ENCODE measurements at places on chromosomes 3 and 15.

DNA sequence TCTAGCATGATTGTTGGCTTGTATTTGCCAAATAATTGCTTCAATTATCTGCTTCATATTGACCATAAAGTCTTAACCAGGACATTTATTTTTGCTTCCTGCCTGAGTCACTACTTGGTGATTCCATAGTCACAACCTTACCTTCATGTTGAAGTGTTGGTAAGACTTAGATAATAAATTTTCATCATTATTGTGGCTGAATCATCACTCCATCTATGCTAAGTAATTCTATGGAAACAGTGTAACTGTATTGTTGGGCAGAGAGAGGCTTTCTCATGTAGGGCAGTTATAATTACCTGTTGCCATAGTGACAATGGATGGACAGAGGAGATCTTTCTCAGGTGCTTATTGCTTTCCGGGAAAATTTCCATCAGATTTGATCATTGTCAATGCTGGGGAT, 330.7 kb upstream of the LRRC3B start:
- no peak for DNase-seq
- no peaks in the 10 kb centered on the region for H3K36me3 ChIP-seq
- H3K4me1 ChIP-seq = no peaks in the 10 kb centered on the region
- no peak overlapping the region for H3K4me3 ChIP-seq
- H3K27ac ChIP-seq = no peak overlapping the region

DNA sequence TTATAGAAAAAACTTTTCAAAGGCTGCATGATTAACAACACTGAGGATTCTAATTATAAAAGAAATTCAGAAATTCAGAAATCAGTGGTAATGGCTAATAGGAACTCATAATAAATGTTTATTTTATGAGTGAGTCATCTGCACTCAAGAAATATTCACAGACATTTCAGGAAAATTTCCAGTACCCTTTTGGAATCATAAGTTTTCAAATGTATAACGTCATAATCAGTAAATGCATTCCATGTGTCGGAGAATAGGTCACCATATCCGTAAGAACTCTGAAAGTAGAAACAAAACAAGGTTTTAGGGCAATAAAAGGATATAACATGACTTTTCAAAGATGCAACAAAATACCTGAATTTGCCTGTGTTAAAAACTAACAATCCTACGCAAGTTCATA, 24.7 kb downstream of the EOGT start:
- DNase-seq = no peak
- H3K4me3 ChIP-seq = no peak overlapping the region
- H3K4me1 ChIP-seq = peaks cover 4% of the 10 kb centered on the region
- peaks cover 53% of the 10 kb centered on the region for H3K36me3 ChIP-seq
- no peaks in the 10 kb centered on the region for H3K27me3 ChIP-seq

GRCh38 chr15:27418726-27419125, 447.7 kb downstream of the GABRG3 start:
- H3K27ac ChIP-seq = no peak overlapping the region
- no peaks in the 10 kb centered on the region for H3K27me3 ChIP-seq
- no peak overlapping the region for H3K4me3 ChIP-seq
- H3K36me3 ChIP-seq = no peaks in the 10 kb centered on the region
- no peak for DNase-seq

DNA sequence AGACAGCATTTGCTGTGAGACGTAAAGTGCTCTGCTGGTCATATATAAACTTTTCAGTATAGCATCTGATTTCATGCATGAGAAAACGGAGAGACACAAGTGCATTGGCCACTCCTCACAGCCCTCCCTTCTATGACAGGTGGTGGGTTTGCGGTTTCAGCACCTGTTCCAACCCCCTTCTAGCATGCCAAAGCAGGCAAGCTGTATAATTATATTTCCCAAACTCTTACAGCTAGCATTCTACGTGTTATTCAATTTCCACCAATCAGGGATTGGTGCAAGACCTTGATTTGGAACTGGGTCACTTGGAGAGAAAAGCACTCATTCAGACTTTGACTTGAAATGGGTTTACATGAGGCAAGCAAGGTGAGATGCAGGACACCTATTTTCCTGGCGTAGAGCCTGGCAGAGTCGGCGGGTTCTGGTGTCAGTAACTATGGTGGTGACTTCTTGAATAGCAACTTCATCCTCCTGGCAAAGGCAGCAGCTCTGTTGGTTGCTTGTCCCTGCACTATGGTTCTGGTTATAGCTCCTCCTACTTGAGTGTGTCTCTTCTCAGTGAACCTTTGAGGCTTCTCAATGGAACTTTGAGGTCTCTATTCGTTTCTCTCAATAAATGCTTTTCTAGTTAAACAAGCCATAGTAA, 356.5 kb downstream of the TBL1XR1 start:
- peaks cover 3% of the 10 kb centered on the region for H3K27me3 ChIP-seq
- no peak overlapping the region for H3K4me3 ChIP-seq
- no peak for DNase-seq
- H3K36me3 ChIP-seq = no peaks in the 10 kb centered on the region
- H3K27ac ChIP-seq = no peak overlapping the region

DNA sequence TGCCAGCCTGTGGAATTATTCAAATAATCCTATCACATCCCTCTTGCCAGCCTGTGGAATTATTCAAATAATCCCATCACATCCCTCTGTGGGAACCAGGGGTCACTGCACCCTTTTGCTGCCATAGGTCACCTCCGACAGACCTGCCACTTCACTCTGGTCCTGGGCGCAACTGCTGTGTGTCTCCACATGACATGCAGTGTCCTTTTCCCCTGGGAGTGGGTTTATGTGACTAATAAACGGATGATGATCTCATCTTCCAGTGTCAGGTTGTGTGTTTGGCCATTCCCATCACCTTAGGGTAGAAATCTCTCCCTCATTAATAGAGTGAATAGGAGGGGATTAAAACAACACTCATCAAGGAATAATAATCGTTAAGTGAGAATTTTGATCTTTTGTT, 603.6 kb upstream of the NR2F2 start:
- no peaks in the 10 kb centered on the region for H3K27me3 ChIP-seq
- no peaks in the 10 kb centered on the region for H3K4me1 ChIP-seq
- DNase-seq = no peak

DNA sequence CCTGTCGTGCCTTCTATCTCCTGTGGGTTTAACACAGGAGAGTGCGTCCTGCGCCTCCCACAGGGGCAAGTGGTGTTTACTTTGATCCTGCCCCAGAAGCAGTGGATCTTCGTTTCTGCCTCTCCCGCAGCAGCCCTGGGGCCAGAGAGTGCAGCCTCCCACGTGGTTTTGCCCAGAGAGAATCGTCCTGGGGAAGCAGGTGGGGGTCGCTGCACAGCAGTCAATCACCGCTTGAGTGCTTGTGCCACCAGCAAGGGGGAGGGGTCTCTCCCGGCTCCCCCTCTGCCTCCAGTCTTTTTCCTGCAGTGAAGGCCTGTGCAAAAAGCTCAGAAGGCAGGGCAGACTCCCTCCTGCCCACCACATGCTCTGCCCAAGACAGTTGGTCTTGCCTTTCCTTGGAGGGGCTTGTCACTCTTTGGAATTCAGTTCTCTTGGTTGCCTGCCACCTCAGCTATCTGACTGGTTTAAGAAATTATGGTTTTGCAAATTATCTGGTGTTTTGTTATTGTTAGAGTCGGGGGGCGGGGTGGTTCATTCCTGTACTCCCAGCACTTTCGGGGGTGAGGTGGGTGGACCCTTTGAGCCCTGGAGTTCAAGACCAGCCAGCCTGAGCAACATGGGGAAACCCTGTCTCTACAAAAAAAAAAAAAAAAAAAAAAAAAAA, 26.9 kb downstream of the STOML1 start:
- H3K36me3 ChIP-seq = no peaks in the 10 kb centered on the region
- H3K4me1 ChIP-seq = peaks cover 38% of the 10 kb centered on the region
- peaks cover 7% of the 10 kb centered on the region for H3K27me3 ChIP-seq
- H3K4me3 ChIP-seq = peak overlapping the region; percentile 65
- no peak for DNase-seq

DNA sequence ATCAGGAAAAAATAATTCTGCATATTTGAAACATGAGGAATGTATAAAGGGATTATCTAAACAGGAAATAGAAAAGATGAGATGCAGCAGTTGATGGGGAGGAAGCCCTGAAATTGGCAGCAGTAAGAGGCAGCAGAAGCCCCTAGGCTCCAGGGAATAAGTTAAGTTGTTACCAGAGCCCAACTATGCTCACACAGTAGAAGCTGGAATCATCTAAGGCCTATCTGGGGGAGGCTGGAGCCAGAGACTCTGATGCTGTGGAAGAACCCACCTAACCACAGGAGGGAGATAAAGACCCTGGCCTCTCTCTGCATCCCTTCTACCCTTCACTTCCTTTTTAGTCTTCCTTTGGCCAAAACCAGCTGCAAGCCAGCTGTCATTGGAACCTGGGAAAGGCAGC, 519.7 kb downstream of the DIPK2A start:
- no peaks in the 10 kb centered on the region for H3K4me1 ChIP-seq
- H3K27me3 ChIP-seq = no peaks in the 10 kb centered on the region
- no peak overlapping the region for H3K4me3 ChIP-seq
- no peak for DNase-seq
- H3K36me3 ChIP-seq = no peaks in the 10 kb centered on the region

All from activated CD8-positive, alpha-beta memory T cell treated with anti-CD3 and anti-CD28 coated beads, Interleukin-2, amount 10 ng/mL, durations not matched to agents 7 days and 5 days (primary cell).